ENCODE measurements at places on chromosomes 4 and X.
A peak's percentile ranks its signal among the peaks of the same experiment; 100 is the strongest.

DNA sequence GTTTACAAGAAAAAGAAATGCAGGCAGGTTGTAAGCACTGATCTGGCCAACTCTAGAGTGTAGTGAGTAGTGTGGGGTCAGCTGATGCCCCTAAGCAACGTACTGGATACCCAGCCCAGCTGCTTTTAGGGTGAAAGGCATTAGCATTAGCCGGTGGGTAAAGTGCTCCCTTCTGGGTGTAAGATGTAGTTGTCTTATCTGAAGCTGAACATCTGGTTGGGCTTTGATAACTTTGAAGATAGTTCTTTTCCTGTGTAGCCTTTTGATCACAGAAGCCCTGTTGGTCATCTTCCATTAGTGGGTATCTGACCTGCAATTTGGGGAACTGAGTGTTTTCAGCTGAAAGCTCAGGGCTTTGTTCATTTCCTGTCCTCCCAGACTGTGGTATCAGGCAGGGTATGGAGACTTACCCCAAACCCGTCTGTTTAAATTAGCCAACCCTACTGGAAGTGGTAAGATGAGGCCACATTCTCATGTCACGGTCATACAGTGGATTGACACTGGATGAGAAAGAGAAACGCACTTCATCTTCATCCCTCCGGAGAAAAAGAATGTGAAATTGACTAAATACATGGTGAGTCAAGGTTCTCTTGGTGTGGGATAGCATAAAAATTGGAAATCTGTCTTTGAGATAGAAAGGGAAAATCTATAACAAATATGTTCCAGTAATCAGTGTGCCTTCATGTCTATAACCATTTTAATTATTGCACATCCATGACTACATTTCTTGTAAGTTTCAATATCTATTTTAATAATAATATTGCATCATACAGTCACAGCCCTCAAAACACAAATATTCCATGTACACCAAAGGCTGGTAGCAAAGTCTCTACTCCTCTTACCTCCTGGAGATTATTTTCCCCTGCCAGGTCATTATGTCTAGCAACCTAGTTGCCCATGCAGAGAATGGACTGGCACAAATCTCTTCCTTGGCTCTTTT is 8.7 kb downstream of the RHOH start:
- no peak for DNase-seq

- peak; percentile 23 for DNase-seq
Observed at GRCh38 chr4:87974856-87975462, 555 bp upstream of the SPP1 start.

GRCh38 chr4:8218371-8219031 is 19.4 kb downstream of the SH3TC1 start:
- DNase-seq: no peak

GRCh38 chrX:154828016-154828408 is 6.5 kb downstream of the SMIM9 start:
- no peak for DNase-seq

DNA sequence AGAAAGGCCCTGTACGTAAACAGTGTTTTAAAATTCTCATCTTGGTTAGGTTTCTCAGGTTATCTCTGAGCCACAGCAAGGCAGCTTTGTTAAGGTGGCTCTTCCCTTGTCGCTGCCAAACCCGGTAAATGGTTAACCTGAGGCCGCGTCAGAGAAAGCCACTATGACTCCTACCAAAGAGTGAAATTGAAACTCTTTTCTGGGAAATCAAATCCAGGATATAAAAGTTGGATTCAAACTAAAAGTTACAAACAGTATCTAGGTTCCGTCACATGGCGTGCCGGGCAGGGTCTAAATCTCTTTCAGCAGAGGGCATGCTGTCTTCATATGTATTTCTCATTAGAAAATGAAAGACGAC is 433 bp downstream of the MMAA start:
- DNase-seq: no peak

- DNase-seq: no peak
Observed at GRCh38 chr4:176376032-176376614, 56.4 kb downstream of the SPCS3 start.

All from retina (tissue), 1 donor.